Glutamatergic neuron (in vitro differentiated cells): ENCODE measurements at places on chromosomes 12 and 14.

- no peaks in the 10 kb centered on the region for H3K27me3 ChIP-seq
- H3K4me1 ChIP-seq, result peaks cover 25% of the 10 kb centered on the region
- peak overlapping the region; percentile 49 for H3K27ac ChIP-seq
- peak overlapping the region; percentile 11 for H3K4me3 ChIP-seq
- DNase-seq, result no peak
Observed at GRCh38 chr14:51873221-51873893, 12.9 kb downstream of the GNG2 start.

DNA sequence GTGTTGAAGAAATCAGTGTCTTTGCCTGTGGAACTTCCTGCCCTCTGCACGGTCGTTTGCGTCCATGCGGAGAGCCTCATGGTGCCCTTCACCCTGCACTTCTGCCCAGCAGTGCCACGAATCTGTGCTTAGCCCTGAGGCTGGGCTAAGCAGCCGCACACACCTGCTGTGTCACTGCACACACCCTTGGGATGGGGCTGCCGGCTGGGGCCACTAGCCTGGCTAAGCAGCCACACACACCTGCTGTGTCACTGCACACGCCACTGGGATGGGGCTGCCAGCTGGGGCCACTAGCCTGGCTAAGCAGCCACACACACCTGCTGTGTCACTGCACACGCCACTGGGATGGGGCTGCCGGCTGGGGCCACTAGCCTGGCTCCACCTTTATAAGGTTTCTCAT, 188.5 kb downstream of the KIF26A start:
- peaks cover 3% of the 10 kb centered on the region for H3K27me3 ChIP-seq
- DNase-seq, result no peak
- H3K4me1 ChIP-seq, result peaks cover 2% of the 10 kb centered on the region

DNA sequence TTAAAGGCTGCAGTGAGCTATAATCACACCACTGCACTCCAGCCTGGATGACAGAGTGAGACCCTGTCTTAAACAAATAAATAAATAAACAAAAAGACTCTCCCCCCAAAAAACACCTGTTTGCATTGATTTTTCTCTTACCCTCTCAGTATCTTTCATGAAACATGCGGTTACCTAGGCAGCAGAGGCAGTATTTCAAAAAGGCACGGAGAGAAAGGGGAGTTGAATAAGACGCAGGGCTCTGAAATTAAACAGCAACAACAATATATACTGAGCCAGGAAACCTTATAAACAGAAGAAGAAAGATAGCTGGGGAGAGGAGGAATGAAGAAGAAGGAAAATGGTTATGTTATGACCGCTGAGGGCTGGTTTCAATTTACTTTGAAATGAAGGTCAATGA, 277.6 kb downstream of the BTG1 start:
- H3K27ac ChIP-seq, result no peak overlapping the region
- H3K36me3 ChIP-seq, result no peaks in the 10 kb centered on the region
- DNase-seq, result no peak

DNA sequence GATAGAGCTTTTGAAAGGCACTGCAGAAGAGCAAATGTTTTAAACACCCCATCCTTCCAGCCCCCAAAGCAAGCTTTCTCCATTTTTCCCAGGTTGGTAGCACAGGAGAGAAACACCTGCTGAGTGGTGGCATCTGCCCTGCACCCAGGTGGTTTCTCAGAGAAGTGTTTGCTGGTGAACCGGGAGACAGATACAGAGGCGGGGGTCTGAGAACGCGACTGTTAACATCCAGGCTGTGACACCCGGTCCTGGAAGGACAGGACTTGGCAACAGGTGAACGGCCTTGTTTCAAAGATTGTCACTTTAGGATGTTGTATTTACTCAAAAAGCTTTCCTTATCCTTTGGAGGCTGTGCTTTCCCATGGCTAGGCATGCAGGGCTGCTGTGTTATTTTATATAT, 18.5 kb downstream of the MMAB start:
- no peak overlapping the region for H3K27ac ChIP-seq
- H3K4me3 ChIP-seq, result no peak overlapping the region
- H3K27me3 ChIP-seq, result peaks cover 7% of the 10 kb centered on the region
- no peak for DNase-seq
- H3K4me1 ChIP-seq, result peaks cover 9% of the 10 kb centered on the region

- H3K36me3 ChIP-seq, result no peaks in the 10 kb centered on the region
- H3K27me3 ChIP-seq, result no peaks in the 10 kb centered on the region
- peaks cover 3% of the 10 kb centered on the region for H3K4me1 ChIP-seq
Observed at GRCh38 chr12:4530982-4531586, 7.6 kb upstream of the RAD51AP1 start.

GRCh38 chr14:88852632-88853031, 28.2 kb downstream of the TTC8 start:
- peaks cover 2% of the 10 kb centered on the region for H3K27me3 ChIP-seq
- no peak overlapping the region for H3K4me3 ChIP-seq
- no peak overlapping the region for H3K27ac ChIP-seq
- H3K36me3 ChIP-seq, result no peaks in the 10 kb centered on the region

GRCh38 chr12:128536810-128537209, 269.8 kb downstream of the TMEM132C start:
- DNase-seq, result no peak
- no peaks in the 10 kb centered on the region for H3K4me1 ChIP-seq
- H3K27ac ChIP-seq, result no peak overlapping the region
- no peak overlapping the region for H3K4me3 ChIP-seq

GRCh38 chr12:95216711-95217376, 423 bp downstream of the FGD6 start:
- H3K4me1 ChIP-seq, result peaks cover 18% of the 10 kb centered on the region
- no peaks in the 10 kb centered on the region for H3K36me3 ChIP-seq
- H3K27ac ChIP-seq, result peak overlapping the region; percentile 92
- H3K27me3 ChIP-seq, result peaks cover 9% of the 10 kb centered on the region
- DNase-seq, result peak; percentile 46
- H3K4me3 ChIP-seq, result peak overlapping the region; percentile 91

DNA sequence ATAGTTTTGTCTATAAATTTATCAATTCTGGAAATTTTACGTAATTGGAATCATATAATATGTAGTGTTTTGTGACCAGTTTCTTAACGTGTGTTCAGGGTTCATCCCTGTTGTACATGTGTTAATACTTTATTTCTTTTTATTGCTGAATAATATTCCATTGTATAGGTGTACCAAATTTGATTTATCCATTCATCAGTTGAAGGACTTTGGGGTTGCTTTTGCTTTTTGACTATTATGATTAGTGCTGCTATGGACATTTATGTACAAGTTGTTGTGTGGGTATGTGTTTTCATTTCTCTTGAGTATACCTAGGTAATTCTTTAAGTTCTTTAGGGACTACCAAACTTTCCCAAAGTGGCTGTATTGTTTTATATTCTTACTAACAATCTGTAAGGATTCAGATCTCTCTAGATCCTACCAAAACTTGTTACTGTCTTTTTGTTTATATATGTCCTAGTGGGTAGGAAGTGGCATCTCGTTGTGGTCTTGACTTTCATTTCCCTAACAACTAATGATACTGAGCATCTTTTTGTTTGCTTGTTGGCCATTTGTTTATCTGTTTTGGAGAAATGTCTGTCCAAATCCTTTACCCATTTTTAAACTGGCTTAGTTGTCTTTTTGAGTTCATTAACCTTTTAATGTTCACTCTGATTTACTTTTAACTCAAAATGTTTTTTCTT, 14.9 kb downstream of the VRK1 start:
- no peaks in the 10 kb centered on the region for H3K36me3 ChIP-seq
- no peak overlapping the region for H3K4me3 ChIP-seq
- H3K4me1 ChIP-seq, result peaks cover 3% of the 10 kb centered on the region

DNA sequence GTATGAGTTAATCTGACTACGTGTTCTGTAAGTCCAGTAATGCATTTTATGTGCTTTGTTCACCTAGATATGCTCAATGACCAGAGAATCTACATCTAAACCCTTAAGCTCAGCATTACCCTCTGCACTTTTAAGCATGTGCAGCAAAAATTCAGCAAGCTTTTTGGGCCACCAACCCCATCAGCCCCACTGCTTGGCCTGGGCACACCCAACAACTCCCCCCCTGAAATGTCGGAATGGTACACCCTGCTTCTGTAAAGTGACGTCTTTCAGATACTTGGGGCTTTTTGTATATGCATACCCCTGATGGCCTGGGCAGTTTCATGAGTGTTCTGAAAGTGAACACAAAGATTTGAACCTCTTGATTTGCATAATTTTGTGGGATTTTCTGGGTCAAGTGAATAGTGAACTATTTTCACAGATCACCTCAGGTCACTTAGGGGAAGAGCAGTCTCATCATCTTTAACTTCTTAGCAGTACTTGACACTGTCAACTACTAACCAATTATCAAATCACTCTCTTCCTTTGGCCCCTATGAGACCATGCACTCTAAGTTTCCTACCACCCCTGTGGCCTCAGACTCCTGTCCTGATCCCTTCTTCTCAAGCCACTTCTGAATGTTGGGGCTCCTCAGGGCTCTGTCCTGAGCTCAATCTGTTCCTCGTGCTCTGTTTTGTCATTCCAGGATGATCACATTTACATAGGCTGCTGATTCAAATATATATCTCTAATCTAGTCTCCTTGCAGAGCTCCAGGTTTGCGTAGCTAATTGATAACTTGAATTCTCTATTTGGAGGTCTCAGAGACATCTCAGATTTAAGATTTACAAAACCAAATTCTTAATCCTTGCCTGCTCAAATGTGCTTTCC, 36.3 kb upstream of the PPM1A start:
- H3K27me3 ChIP-seq, result no peaks in the 10 kb centered on the region
- H3K27ac ChIP-seq, result no peak overlapping the region
- H3K4me3 ChIP-seq, result no peak overlapping the region
- H3K4me1 ChIP-seq, result no peaks in the 10 kb centered on the region
- no peak for DNase-seq
- no peaks in the 10 kb centered on the region for H3K36me3 ChIP-seq

DNA sequence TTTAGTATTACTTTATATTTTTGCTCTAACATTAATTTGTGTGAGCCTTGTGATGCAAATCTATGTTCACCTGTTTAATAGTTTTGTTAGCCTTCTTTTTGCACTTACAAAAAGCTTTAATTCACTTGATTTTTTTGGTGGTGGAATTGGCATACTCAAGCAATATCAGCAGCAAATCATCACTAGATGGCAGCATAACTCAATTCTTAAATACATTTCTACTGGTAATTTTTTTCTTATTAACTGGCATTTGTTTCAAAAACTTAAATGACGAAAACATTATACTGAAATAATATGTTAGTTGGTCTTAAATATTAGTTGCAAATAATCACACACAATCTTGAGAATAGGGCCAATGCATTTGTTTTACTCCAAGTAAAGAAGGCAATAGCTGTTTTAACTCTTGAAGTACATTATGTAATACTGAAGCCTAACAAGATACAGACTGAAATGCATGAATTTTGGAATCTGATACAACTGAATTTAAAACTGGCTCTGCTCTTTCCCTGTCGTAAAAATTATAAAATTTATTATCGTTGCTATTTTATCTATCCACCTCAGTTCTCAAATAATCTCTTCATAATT, 151.5 kb downstream of the ATXN7L3B start:
- H3K4me3 ChIP-seq, result no peak overlapping the region
- no peaks in the 10 kb centered on the region for H3K36me3 ChIP-seq
- no peaks in the 10 kb centered on the region for H3K27me3 ChIP-seq
- H3K27ac ChIP-seq, result no peak overlapping the region
